ENCODE measurements at places on chromosomes 7 and 10. TPM values are rescaled to one million over a fixed set of nuclear protein-coding genes. Genes with fewer than 3 reads are reported as not detected.

DNA sequence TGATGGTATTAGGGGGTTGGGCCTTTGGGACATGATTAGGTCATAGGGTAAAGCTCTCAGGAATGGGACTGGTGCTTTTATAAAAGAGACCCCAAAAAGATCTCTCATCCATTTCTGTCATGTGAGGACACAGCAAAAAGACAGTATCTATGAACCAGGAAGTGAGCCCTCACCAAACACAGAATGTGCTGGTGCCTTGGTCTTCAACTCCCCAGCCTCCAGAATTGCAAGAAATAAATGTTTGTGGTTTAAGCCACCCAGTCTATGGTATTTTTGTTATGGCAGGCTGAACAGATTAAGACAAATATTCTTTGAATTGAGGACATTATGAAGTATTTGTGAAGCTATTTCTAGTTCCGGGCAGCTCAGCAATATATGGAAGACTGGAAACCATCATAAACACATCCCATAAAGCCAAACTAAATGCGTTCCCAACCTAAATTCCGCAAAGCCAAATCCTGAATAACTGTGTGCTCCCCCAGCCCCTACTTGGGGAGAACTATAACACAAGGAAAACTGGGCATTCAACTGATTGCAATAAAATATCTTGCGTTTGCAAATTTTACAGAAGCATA, 153.7 kb downstream of the GALNT17 start:
- H3K36me3 ChIP-seq: no peaks in the 10 kb centered on the region
- H3K27me3 ChIP-seq: no peaks in the 10 kb centered on the region
- no peak overlapping the region for H3K27ac ChIP-seq
- no peak overlapping the region for H3K4me3 ChIP-seq

DNA sequence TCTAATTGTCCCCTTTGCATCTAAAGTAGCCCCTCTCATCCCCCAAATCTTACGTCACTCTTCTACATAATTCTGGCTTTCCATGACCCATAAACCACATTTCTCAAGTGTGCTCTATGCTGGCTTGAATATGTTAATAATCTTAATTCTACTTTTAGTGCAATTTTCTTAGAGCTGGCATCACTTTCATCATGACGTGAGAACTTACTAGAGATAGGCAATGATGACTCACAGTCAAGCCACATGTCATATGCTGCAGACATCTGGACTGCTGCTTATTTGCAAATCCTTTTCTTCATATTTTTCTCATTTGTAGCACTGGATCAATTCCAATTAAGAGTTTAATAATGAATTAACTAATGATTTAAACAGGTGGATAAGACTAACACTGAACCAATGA, 260.7 kb upstream of the PRKCQ start:
- H3K27me3 ChIP-seq: no peaks in the 10 kb centered on the region
- no peaks in the 10 kb centered on the region for H3K36me3 ChIP-seq
- H3K4me3 ChIP-seq: no peak overlapping the region
- H3K27ac ChIP-seq: no peak overlapping the region
- no peaks in the 10 kb centered on the region for H3K4me1 ChIP-seq

DNA sequence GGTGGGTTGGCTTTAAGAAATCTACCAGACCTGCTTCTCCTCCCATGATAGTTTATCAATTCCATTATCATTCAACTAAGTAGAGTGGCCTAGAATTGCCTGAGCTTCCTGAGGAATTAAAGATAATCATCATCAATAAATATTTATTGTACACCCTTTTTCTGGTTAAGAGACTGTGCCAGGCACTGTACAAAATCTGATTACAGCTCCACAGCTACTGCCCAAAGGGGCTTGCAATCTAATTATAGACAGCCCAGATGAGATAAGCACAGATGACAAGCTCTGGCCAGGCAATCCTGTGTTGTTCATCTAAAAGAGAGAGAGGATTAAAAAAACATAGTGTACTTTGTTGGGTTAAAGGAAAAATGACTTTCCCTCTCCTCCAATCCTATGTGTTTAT, 586.4 kb downstream of the GATA3 start:
- H3K4me3 ChIP-seq: no peak overlapping the region
- H3K36me3 ChIP-seq: no peaks in the 10 kb centered on the region
- no peak overlapping the region for H3K27ac ChIP-seq
- DNase-seq: no peak
- H3K27me3 ChIP-seq: no peaks in the 10 kb centered on the region

DNA sequence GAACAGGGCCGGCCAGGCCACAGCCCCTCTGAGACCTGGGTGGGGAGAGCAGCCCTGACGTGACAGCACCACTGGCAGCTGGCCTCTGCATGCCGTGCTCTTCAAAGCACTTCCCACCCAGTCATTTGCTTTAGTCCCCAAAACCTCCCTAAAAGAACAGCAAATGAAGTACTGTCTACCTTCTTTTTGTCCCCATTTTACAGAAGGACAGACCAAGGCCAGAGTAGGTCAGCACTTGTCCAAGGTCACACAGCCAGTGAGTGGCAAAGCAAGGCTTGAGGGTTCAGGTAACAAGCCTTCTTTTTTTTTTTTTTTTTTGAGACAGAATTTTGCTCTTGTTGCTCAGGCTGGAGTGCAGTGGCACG, 15.1 kb downstream of the ATP6V1F start:
- H3K4me1 ChIP-seq: no peaks in the 10 kb centered on the region
- H3K4me3 ChIP-seq: no peak overlapping the region
- no peak overlapping the region for H3K27ac ChIP-seq
- no peaks in the 10 kb centered on the region for H3K27me3 ChIP-seq

GRCh38 chr10:105288026-105288425, 646.9 kb downstream of the SORCS3 start:
- no peaks in the 10 kb centered on the region for H3K4me1 ChIP-seq
- no peaks in the 10 kb centered on the region for H3K27me3 ChIP-seq
- no peak overlapping the region for H3K27ac ChIP-seq
- H3K4me3 ChIP-seq: no peak overlapping the region
- DNase-seq: no peak

DNA sequence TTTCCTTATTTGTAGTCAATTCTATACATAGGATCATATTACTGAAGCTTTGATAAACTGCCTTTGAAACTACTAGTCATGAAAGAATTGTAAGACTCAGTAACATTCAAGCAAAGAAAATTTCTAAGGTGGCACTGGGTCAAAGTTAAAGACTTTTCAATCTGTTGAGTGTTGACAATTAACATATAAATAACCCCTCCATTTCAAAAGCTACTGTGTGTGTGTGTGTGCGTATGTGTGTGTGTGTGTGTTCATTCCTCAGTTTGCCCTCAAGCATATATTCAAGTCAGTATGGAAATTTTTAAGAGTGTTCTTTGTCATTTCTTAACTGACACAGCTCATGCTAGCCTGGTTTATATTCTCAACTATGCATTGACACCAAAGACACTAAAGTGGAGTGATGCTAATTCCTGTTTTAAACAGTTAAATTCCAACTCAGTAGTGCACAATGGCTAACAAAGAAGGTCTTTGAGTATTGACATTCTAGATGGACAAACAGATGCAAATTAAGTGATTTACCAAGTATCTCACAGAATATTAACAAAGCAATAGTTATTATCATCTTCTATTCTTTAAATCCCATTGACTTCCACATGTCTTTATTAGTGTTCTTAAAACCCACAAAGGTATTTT, 314.8 kb upstream of the GRM3 start:
- no peaks in the 10 kb centered on the region for H3K4me1 ChIP-seq
- H3K27me3 ChIP-seq: no peaks in the 10 kb centered on the region
- no peak overlapping the region for H3K27ac ChIP-seq

DNA sequence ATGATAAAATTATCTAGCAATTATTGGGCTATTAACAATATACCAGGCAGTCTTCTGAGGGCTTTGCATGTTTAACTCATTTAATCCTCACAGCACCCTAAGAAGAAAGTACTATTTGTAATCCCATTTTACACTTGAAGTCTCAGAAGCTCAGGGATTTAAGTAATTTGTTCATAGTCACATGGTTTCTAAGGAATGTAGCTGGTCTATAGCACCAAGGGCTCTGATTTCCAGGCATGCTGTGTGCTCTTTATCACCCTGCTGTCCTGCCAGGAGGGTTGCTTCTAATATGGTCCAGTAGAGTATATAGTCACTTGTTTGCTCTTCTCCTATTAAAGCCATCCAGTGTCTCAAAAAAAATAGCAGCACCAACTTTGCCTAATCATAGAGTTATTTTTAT, 417.2 kb downstream of the PLXDC2 start:
- H3K4me3 ChIP-seq: no peak overlapping the region
- H3K27ac ChIP-seq: no peak overlapping the region
- no peaks in the 10 kb centered on the region for H3K4me1 ChIP-seq
- no peaks in the 10 kb centered on the region for H3K36me3 ChIP-seq

PRTFDC1 gene
- total RNA-seq: 1.7 TPM
